ENCODE measurements at places on chromosomes 16 and 17.

DNA sequence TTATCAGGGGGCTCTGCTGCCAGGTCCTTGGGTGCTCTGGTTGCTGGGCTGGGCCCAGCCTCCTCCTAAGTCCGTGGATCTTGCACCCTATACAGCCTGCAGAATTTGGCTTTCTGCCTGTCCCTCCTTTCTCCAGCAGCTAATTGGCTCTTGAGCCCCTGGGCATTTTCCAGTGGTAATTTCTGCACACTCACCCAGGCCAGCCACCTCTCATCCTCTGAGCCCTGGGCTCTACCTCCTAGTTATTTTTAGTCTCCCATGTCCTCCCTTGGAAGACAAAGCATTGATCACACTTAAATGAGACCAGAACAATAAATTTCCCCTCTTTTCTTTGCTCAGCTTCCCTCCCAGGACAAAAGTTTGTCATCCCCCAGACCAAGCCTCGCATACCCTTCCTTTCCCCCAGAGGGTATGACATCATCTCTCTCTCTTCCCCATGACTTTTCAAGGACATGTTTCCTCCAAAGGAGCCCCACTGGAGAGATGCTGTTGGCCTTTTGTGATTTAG, 38.1 kb downstream of the C17orf75 start:
- no peak for DNase-seq

- no peak for DNase-seq
These were observed 50.4 kb upstream of the FA2H start for GRCh38 chr16:74825016-74825415.

- peak; percentile 36 for DNase-seq
These were observed 40.3 kb downstream of the CYB561 start for GRCh38 chr17:63405741-63406261.

DNA sequence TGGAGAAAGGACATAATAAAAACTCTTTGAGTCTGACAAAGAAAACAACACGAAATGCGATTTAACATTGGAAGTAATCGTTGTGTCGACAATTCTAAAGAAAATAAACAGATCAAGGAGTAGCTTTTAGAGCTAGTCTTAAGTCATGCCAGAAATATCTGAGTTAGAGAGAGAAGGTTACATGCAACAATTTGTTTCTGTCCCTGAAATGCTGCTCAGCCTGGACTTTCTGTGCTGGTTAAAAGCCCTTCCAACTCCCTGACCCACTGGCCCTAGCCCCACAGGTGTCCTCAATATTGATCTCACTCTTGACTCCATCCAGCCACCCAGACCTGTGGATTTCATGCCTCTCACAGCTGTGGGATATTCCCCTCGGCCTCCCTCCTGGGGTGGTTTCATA, 33.2 kb upstream of the TEX2 start:
- no peak for DNase-seq

- DNase-seq, result no peak
These were observed 5.9 kb upstream of the MAP2K3 start for GRCh38 chr17:21278450-21279197.

- DNase-seq, result no peak
These were observed 160.6 kb downstream of the PRKCB start for GRCh38 chr16:23996258-23996955.
